ENCODE measurements at places on chromosomes 2 and 18.

DNA sequence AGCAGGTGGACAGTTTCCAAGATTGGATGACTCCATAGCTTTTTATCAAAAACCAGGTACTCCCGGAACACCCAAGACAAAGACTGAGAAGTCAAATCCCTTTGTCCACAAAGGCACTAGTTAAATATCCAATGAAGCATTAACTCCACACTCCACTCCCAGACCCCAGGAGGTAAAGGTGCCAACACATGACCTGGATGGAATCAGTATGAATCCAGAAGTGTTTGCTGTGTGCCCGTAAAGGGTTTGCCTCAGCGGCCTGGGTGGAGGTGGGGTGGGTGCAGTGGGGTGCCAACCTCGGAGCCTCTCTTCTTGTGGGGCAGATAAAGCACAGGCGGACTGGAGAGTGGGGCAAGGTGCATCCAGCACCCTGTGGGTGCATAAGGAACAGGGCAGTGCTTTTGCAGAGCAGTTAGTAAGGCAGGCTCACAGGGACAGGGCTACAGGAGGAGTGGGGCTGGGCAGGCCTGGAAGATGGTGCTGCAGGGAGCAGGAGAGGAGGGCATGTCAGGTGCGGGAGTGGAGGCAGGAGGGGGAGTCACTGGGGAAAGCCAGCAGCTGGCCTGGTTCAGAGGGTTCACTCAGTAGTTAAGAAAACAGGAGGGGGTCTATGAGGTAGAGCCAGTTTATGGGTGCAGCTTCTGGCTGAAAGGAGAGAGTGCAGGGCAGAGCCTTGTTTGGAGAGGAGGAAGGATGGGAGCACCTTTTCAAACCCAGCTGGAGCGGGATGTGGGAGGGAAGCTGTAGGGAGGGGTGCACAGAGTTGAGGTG lies 208.4 kb upstream of the SMAD2 start:
- no peak for DNase-seq

DNA sequence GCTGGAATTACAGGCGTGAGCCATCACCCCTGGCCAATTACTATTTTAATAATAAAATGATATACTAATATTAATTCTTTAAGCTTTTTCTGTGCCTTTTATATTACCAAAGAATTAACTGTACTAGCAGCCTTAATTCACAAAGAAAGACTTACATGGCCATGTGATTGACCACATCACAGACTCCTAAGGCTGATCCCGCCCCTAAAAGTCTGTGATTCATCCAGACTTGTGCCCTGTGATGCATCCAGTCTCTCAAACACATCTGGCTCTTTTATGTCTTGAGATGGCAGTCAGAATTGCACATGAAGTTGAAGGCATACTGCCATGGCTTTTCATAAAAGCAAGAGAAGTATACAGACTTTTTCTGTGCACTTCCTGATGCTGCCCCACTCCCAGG lies 91.7 kb downstream of the DTNA start:
- no peak for DNase-seq

- no peak for DNase-seq
Observed at GRCh38 chr2:177796654-177797415, 275.7 kb downstream of the PDE11A start.

GRCh38 chr2:20596193-20596972 lies 54.5 kb downstream of the HS1BP3 start:
- DNase-seq = peak; percentile 65

- no peak for DNase-seq
Observed at GRCh38 chr2:125267683-125268082, 1242.6 kb downstream of the CNTNAP5 start.

- no peak for DNase-seq
Observed at GRCh38 chr2:240340361-240340761, 95.1 kb upstream of the GPC1 start.

- DNase-seq = no peak
Observed at GRCh38 chr2:143051465-143051864, 77.8 kb upstream of the ARHGAP15 start.

DNA sequence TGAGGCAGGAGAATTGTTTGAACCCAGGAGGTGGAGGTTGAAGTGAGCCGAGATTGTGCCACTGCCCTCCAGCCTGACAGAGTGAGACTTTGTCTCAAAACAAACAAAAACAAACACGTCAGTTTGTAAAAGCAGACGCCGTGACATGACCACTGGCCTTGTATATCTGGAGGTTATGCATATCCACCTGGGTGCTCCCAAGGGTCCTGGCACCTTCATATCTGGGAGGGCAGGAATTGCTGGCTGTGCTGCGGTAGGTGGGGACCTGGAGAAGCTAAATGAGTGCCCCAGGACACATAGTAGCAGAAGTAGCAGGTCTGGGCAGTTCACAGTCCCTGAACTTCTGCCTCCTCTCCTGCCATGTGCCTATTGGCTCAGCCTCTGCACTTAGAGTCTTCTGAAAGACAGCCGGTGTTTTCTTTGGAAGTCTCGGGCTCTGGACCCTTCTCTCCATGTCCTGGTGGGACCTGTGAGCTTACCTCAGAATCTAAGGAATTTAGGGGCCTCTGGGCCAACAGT lies 30.9 kb upstream of the IL1R2 start:
- no peak for DNase-seq

GRCh38 chr18:13641551-13642439 lies 84.6 kb downstream of the FAM210A start:
- DNase-seq = no peak

DNA sequence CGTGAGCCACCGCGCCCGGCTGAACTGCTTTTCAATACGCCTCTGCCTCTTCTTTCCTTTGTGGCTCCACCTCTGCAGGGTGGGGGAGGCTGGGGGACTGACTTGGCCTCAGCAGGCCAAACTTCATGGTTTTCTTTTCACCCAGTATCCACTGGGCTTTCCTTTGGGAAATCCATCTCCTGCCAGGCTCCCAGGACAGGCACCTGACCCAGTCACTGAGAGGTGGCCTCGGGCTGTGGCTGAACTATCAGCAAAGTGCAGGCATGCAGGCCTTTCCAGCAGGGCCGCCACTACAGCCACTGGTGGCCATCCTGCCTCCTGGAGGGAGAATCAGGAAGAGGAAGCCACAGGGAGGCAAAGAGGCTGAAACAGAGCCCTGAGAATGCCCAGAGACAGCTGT lies 33.4 kb upstream of the SEMA4C start:
- DNase-seq = peak; percentile 47

- no peak for DNase-seq
Observed at GRCh38 chr2:12688893-12689292, 27.8 kb upstream of the TRIB2 start.

DNA sequence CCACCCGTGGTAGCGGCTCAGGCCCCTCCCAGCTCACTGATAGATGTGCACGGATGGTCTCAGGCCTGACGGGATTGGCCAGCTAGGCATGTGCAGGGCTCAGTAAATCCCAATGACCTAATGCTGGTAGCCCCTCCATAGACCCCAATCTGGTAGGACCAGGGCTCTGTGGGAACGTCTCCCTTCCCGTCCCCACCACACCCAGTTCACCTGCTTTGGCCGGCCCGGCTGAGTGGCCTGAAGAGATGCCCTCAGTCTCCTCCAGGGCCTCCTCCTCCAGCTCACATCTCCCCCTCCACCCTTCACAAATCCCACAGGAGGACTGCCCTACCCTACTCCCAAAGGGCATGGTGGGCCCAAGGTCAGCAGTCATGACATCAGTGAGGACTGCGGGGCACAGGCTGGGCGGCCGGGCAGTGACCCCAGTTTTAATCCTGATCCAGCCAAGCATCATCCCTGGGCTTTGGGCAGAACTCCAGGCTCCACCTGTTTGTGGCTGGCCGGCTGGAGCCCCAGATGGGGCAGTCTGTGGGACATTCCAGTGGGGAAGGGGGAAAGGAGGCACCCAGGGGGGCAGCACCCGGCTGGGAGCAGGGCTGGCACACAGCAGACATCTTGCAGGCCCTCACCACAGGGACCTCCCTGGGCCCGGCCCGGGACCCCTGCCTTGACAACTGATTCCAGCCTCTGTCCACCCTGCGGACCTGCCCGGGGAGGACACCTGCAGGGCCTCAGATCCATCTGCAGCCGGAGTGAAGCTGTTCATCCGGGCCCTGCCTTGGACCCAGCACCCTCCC lies 2.3 kb downstream of the KIF1A start:
- no peak for DNase-seq

DNA sequence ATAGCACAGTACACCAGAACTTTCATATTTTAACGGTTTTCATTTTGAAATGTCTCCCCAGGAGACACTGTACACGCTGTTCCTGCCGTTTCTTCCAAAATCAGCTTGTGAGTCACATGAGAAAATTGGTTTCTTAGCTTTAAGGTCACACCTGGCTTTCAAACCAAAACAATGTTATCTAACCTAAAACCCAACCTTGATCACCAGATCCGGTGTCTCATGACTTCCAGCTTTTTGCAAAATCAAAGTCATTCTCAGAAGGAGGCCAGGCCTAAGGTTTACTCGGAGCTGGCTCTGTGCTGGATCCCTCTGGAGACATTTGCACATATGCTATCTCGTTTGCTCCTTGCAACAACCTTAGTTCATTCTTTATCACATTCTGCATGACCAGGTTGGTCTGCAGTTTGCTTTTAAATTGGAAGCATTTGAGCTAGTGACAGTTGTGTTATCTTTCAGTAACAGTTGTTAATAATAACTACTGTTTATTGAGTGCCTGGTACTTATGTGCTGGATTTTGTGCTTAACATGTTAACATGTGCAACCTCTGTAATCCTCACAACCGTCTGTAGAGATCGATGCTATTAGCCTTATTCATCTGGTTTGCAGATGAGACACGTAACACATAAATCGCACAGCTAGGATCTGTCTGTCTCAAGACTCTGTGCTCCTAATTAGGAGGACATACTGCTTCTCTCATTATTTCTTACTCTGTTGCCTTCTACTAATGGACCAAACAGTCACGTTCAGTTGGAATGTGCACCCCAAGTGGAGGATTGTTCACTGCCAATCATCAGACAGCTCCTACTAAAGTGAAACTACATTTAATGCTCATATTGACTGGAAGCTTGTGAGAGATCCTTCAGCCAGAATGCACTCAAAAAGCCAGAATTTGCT lies 105.5 kb downstream of the RNF144A start:
- DNase-seq = no peak

Measured in mesendoderm (in vitro differentiated cells).